ENCODE measurements at places on chromosomes 4 and X. TPM values are rescaled to one million over a fixed set of nuclear protein-coding genes. Genes with fewer than 3 reads are reported as not detected.

- DNase-seq = no peak
Observed at GRCh38 chr4:159216834-159217233, 114.0 kb downstream of the RAPGEF2 start.

- DNase-seq = peak; percentile 64
Observed at GRCh38 chrX:1249101-1249887, 19.3 kb upstream of the CSF2RA start.

DNA sequence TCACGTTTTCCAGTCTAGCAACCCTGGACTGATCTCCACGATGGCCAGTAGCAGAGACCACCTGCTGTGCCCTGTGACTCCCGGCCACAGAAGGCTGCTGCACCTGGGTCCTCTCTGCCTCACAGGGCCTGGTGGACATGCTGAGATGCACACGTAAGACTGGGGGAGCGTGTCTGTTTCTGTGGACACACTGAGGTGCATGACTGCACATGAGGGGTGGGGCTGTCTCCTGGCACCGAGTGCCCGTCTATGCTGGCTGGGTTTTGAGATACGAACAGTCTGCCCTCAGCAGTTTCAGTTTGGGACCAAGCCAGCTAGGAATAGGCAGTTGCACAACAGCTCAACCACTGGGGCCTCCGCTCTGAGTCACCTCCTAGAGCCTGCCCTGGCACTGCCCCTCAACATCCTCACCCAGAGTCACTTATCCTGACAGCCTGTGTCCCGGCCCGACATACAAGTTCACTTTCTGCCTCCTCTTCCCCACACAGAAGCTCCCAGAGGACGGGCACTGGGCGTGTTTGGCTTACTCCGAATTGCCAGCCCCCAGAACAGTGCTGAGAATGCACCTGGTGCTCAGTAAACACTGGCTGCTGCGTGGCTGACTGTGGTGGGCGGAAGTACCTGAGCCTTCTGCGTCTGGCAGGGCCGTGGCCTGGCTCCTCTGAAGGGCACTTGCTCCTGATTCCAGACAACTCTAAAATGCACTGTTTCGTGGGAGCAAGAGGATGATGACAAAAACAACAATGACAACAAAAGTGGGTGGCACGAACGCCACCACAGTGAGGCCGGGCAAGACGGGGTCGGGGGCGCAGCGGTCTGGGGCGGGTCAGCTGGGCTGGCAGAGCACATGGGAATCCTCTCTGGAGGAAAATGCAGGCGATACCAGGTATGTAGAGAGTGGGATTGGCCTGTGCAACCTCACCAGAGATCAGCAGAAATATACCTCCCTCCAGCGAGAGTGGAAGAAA, 30.9 kb downstream of the RNF212 start:
- DNase-seq = peak; percentile 98

DNA sequence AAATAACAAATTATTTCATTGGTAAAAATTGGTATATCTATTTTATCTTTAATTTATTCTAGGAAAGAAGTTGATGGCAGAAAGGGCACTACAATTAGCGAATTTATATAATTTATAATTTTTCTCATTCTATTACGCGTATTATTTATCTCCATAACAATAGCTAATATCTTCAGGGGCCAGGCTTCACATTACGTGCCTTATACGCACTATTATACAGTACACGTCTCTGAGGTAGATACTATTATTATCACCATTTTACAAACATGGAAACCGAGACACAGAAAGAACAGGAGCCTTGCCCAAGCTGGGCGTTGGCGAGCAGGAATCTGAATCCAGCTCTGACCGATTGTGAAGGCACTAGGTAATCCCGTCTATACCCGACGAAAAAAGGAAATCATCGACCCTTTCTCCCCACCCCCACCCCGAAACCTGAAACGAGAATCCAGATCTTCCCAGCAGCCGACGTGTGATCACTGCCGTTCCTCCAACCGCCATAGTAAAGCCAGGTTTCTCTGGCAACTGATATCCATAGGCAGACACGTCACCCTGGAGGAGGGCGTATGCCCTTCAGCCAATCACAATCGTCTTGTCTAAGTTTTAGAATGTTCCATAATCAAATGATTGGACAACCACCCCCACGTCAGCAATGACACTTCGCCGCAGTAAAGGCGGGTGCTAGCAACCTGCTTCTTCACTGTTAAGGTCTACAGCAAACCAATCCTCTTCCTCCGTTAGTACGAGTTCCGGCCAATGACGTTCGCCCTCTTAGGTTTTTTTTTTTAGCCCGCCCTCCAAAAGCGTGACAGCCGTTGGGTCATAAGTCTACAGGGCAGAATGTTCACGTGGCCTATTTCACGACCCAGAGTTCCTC, at the start of gene MORF4L2:
MORF4L2 (minus strand) TSS at position 501 of the 874 bp plus-strand sequence. CDS start 9,672 bp downstream, outside the sequence.
- DNase-seq = peak; percentile 99

- no peak for DNase-seq
Observed at GRCh38 chr4:121185960-121186359, 21.8 kb upstream of the TNIP3 start.

- no peak for DNase-seq
Observed at GRCh38 chrX:130055899-130056298, 54.4 kb downstream of the ELF4 start.

- no peak for DNase-seq
Observed at GRCh38 chrX:146036000-146036399, 218.4 kb downstream of the SLITRK2 start.

- no peak for DNase-seq
Observed at GRCh38 chrX:142068365-142068764, 136.7 kb downstream of the MAGEC2 start.

DNA sequence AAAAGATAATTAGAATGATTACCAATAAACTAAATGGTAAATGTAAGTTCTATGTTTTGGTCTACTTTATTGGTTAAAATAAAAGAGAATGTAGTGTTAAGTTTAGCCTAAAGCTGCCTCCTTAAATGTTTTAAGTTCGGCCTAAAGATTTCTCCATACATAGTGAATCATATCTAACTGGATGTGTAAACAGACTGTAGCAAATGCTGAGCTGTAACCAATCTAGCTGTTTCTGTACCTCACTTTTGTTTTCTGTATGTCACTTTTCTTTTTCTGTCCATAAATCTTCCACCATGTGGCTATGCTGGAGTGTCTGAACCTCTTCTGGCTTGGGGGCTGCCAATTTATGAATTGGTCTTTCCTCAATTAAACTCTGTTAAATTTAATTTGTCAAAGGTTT, 121.2 kb downstream of the TBCK start:
- no peak for DNase-seq

DNA sequence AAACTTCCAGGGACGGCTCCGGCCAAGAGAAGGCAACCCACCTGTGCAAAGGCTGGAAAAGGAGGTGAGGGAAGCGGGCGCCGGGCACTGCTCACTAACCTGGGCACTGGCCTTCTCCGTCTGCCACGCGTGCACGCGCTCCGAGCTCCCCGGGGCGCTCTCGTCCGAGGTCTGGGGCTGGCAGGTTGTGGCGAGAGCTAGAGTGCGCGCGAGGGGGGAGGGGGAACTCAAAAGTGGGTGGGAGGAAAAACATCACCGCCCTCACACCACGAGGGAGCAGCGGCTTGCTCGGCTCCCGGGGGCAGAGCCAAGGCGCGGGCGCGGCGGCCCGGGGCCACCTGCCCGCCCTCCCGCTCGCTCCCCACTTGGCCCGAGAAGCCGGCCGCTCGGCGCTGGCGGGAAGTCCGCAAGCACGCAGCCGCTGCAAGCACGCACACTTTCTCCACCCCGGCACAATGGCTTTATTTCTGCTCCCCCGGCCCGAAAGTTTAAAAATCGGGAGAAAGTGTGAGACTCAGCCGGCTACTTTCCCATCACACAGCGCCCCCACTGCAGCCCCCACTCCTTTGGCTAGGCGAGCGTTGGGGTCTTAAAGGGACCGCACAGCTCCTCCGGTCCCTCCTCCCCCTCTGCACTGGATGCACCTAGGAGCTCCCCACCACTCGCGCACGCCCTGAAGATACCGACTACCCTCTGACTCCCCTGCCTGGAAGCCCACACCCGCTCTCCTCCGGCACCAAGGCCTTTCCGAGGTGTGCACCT, at the start of gene CHRDL1:
CHRDL1 (minus strand) TSS at position 173 of the 762 bp plus-strand sequence. CDS start 3,636 bp downstream, outside the sequence.
- DNase-seq = peak; percentile 7

- no peak for DNase-seq
Observed at GRCh38 chrX:9738151-9738550, 27.5 kb downstream of the GPR143 start.

CSAG2 gene
- not detected for total RNA-seq

IL15 gene
- 16.0 TPM for total RNA-seq

All from H4 (cell line).